OCI-LY7 (cell line): ENCODE measurements at places on chromosomes 3 and 15.

DNA sequence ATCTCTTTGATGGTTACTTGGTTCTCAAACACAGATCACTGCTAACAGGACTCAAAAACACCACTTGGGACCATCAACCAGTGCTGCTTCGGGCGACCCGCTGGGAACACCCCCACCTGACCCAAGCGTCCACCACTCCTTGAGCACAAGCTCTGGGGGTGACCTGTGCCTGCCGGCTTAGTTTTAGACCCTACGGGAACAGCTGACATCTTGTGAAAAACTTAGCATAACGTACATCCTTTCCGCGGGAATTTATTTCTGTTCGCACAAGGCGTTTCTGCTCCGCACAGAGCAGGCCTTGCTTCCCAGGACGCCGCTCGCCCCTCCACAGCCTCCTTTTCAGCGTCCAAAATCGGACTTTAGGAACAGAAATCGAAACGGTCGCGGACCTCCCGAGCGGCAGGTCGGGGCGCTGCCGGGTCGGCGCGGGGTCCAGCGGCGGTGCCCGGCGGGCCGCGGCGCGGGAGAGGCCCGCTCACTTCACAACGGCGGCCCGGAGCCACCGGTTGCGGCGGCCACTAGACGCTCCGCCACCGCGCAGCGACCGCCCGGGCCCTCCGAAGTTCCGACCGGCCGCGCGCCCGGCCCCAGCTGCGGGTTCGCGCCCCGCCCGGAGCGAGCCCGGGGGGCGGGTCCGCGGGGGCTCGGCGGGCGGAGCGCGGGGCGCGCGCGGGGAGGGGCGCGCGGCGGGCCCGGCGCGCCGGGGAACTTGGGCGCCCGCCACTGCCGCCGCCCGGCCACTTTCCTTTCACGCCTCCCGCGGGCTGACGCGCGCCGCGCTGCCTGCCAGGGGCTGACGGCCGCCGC lies 959 bp downstream of the SFMBT1 start:
- DNase-seq, result peak; percentile 76

GRCh38 chr3:31531452-31531991 lies 1.2 kb upstream of the STT3B start:
- peak; percentile 36 for DNase-seq

- no peak for DNase-seq
Observed at GRCh38 chr3:42123012-42123581, 31.9 kb downstream of the TRAK1 start.

DNA sequence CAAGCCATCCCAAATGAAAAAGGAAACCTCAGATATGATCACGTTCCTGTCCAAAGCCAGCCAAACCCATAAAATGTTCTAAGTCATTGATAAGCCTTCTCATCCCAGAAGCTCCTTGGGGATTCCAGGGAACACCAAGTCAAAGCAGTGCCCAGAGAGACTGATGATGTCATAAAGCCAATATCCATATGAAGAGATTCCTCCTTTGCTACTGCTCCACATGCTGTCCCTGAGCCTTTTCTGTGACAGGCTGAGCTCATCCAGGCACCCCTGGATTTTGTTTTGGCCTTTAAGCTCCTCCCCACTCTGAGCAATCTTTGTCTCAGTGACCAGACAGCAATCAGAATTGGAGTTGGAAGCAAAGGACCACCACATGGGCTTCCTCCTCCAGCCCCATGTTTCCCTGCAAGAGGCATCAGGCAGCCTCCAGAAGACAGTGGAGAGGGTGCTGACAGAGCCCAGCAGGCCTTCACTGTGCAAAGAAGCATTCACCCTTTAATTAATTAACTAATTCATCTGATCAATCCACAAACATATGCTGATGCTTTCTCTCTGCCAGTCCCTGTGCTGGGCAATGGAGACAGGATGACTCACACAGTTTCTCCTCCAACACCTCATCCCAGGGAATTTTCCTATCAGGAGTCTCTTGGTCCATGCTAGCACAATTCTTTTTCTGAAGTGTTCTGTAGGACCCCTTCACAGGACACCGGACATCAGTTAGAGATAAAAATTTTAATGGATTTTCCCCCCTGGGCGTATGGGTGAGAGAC lies 25.0 kb downstream of the MEX3B start:
- DNase-seq, result no peak

GRCh38 chr3:112167758-112168157 lies 34.7 kb upstream of the GCSAM start:
- peak; percentile 57 for DNase-seq

DNA sequence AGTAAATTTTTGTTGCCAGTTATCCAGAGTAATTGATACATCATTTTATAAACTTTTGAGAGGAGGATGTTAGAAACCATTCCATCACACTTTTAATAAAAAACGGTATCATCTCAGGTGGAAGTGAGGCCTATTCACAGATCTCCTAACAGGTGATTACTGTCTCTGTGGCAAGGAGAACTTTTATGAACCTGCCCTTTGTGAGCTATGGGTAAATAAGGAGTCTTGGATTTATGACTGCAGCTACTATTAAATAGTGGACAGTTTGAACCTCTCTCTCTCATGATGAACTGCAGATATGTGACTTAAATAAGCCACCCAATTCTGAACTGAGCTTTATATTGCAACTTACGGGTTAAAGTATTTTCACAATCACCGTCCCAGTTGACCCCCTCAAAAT lies 45.7 kb downstream of the ZFAND6 start:
- no peak for DNase-seq

GRCh38 chr15:48604567-48604966 lies 40.9 kb downstream of the FBN1 start:
- DNase-seq, result no peak

DNA sequence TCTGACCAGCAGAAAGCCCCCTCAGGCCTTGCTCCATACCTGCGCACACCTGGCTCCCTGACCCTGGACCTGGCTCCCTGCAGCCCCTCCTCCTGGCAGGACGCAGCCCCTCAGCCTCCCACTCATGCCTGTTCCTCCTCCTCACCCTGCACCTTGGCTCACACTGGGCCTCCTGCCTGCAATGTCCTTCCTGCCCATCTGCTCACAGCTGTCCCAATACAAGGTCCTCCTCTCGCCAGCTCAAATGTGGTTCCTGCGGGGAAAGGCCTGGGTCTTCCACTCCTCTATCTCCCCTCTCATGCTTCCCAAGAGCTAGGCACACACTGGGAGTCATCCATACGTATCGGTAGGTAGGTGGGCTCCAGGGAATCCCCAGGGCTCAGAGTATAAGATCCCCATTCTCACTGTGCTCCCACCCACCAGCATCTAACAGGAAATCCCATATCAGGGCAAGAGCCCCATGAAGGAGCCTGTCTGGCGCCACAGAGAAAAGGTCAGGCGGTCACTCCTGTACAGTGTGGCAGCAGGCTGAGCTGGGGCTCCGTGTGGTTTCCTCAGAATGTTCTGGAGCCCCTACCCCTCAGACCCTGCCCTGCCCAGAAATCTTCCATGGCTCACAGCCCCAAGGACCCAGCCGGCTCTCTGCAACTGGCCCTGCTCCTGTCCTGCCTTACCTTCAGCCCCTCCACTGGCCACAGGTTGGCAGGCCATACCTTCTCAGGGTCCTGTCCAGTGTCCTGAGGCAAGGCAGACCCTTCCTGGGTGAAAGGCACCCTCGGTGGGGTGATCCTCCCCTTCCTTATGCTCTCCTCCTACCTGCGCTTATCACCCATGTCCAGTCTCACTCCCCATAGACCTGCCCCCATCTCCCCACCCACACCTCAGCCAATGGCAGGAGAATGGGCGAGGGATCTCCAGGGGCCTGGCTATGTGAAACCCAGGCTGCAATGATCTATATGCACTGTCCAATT lies 10.9 kb downstream of the PLCD1 start:
- no peak for DNase-seq

- no peak for DNase-seq
Observed at GRCh38 chr3:19070325-19070724, 78.0 kb upstream of the KCNH8 start.

GRCh38 chr15:66789029-66790025 lies 87.3 kb downstream of the SMAD6 start:
- DNase-seq, result peak; percentile 61

DNA sequence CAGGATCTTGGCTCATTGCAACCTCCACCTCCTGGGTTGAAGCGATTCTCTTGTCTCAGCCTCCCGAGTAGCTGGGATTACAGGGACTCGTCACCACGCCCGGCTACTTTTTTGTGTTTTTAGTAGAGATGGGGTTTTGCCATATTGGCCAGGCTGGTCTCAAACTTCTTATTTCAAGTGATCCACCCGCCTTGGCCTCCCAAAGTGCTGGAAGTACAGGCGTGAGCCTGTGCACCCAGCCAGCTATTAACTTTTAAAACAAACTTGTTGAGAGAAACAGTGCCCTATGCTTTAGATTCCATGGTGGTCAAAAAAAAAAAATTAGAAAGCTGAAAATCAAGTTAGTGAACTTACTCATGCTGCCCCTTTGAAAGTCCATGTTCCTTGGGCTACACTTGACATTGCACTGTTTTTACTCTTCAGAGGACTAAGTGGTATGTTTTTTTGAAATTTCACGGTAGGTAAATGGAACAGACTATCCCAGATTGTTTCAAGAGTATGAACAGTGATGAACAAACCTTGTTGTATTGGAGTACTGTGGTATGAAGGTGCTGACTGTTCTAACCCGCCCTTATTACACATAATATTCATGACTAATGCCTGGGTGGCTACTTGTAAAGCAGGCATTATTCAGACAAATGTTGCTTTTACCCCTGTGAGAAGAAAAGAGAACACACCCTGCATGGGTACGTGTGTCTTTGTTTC lies 206.9 kb downstream of the KLHL25 start:
- DNase-seq, result no peak

DNA sequence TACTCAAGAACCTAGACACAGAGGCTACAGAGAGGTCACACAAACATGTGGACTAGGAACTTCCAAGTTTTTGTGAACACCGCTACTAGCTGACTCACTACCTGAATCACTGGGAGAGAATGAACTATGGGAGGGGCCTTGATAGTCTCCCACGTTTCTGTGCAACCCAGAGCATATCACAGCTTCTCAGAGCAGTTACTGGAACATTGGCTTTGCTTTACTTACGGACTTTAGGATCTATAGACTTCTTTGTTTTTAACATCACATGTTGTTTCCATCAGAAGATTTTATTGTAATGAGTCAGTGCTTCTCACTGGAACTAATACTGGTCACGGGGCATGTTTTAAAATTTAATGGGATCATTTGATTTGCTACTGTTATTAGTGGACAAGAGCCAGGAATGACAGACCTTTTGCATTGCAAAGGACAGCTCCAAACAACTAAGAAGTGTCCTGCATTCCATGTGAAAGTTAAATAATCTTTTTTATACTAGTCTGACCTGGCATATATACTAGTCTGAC lies 35.6 kb downstream of the RTP4 start:
- DNase-seq, result no peak

DNA sequence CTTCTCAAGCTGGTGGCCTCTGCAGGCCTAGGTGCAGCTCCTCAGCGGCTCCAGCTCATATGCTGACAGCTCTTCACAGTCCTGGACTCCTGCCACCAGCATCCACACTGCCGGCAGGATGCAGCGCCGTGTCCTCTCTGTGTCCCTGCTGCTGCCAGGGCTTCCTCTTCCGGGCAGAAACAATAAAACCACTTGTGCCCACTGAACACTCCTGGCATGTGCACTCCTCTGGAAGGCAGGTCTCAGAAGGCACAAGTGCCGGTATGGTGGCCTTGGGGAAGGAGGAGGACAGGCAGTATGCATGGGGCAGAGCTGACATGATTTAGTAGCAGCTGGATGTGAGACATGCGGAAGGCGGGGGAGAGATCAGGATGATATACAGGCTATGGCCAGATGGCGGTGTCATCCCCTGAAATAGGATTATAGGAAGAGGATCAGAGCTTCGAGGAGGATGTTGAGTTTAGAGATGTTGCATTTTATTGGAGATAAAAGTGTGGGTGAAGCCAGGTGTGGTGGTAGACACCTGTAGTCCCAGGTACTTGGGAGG lies 7.5 kb upstream of the MAN2A2 start:
- no peak for DNase-seq

GRCh38 chr3:78729946-78730345 lies 1037.9 kb downstream of the ROBO1 start:
- no peak for DNase-seq

DNA sequence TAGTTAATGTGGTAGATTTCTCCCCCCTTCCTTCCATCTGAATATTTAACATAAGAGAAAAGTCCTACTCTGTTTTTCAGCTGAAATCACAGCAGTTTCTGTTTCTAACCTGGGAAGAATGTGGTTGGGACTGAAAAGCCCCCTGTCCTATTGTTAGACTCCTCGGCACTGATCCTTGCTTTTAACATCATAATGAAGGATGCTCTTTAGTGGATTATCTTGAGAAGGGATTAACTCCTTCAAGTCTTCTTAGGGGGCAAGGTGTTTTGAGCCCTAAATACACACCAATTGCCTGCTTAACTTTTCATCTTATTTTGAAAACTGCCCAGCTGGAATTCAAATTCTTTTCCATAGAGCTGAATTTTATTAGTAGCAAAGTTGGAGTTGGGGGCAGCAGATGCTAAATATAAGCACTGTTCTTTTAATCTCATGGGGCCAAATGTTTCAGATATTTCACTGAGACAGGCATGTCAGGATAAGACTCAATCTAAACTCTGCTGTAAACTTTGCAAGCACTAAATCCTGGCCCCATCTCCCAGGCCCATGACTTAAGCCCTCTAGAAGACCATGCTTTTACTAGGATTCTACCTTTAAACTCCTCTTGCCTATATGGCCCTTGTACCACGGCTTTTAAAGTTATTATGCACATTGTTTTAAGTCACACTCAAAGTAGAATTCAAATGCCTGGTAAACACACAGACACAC lies 243.2 kb upstream of the NR2F2 start:
- DNase-seq, result no peak

DNA sequence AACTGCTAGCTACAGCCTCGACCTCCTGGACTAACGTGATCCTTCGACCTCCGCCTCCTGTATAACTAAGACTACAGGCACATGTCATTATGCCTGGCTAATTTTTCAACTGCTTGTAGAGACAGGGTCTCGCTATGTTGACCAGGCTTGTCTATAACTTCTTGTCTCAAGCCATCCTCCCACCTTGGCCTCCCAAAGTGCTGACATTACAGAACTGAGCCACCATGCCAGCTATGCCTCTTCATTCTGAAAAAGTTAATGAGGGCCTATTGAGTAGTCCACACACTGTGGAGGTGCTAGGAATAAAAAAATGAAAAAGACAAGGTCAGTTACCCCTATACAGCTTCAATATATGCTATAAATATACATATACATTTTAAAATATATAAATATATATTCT lies 18.3 kb upstream of the EPHA6 start:
- DNase-seq, result no peak

- no peak for DNase-seq
Observed at GRCh38 chr3:111972891-111973290, 5.9 kb upstream of the ABHD10 start.

GRCh38 chr3:11276901-11277300 lies 4.7 kb downstream of the ATG7 start:
- DNase-seq, result no peak

DNA sequence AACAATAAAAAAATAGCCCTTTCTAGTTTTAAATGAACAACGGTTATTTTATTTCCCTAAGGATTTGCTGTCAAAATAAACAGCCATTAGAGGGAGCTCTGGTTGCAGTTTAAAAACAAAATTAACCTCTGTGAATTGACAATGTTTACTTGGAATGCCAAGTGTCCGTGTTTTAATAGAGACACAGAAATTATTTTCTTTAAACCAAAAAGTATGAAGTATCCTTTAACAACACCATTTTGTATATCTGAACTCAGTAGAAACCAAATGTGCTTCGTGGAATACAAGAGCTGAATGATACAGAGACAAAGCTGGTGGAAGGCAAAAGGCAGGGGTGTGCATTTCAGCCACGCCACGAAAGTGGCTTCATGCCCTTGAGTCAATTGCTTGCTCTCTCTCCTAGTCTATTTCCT lies 74.4 kb downstream of the MOBP start:
- DNase-seq, result peak; percentile 6
